Neural crest cell (in vitro differentiated cells): ENCODE measurements at places on chromosomes 16 and 17.

DNA sequence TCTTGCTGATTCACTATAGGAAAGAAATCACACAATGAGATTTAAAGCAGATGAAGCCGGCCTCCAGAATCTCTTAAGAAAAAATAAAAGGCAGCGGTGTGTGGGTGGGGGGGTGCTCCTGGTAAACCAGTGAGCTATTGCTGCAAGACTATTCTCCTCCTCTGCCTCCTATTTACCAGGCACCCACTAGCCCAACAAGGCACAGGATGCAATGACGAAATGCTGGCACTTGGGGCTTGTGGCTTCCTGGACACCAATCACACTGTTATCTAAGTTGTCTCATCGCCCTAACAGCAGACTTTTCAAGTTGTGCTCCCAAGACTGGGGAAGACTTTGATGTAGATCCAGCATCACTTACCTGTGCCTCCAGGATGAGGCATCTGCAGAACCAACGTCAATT is 50.2 kb upstream of the NDRG4 start:
- H3K4me1 ChIP-seq: peaks cover 6% of the 10 kb centered on the region
- no peak overlapping the region for H3K27ac ChIP-seq
- no peak overlapping the region for H3K4me3 ChIP-seq
- H3K36me3 ChIP-seq: no peaks in the 10 kb centered on the region
- DNase-seq: no peak
- peaks cover 10% of the 10 kb centered on the region for H3K27me3 ChIP-seq

DNA sequence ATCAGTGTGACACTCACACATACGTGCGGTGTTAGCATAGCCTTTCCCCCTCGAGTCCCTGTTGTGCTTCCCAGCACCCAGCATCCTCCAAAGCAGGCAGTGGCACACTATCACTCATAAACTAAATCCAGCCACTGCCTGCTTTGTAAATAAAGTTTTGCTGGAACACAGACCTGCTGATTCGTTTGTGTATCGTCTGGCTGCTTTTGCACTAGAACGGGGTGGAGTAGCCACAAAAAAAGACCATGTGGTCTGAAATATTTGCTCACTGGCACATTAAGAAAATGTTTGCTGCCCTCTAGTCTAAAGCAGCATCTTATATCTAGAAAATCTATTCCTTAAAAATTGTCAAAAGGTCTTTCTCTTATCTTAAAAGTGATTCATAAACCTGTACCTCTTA is 341.2 kb upstream of the ZFHX3 start:
- H3K4me1 ChIP-seq: peaks cover 26% of the 10 kb centered on the region
- no peak overlapping the region for H3K27ac ChIP-seq
- H3K27me3 ChIP-seq: no peaks in the 10 kb centered on the region
- no peaks in the 10 kb centered on the region for H3K36me3 ChIP-seq

DNA sequence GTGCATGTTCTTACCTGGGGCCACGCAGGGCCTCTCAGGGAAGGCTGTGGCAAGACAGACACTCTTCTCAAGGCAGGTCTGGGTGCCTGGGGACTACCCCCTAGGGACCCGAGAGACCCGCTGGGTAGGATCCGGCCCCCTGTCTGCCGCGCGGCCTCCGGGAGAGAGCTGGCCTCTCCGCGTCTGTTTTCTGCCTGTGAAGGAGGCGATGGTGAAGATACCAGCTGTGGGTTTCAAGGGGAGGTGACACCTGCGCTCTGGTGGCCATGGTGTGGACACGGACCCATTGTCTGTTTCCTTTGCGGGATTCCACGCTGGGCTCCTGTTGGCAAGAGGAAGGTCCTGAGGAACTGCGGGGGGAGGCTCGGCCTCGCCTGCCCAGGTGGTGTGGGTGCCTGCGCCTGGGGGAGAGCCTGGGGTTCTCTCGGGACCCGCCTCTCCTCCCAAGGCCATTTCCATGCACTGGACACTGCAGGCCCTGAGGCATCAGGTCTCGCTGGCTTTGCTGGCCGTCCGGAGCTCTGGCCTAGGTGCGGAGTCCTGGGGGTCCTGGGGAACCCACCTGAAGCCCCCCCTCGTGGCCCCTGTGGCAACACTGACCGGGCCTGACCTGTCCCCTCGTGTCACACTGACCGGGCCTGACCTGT is 12.2 kb upstream of the METRNL start:
- no peak overlapping the region for H3K27ac ChIP-seq
- no peaks in the 10 kb centered on the region for H3K27me3 ChIP-seq
- H3K4me3 ChIP-seq: no peak overlapping the region
- H3K4me1 ChIP-seq: peaks cover 23% of the 10 kb centered on the region
- H3K36me3 ChIP-seq: no peaks in the 10 kb centered on the region

GRCh38 chr16:22264786-22265185 is 32.4 kb upstream of the POLR3E start:
- H3K36me3 ChIP-seq: peaks cover 7% of the 10 kb centered on the region
- no peaks in the 10 kb centered on the region for H3K4me1 ChIP-seq
- H3K4me3 ChIP-seq: no peak overlapping the region
- H3K27ac ChIP-seq: no peak overlapping the region
- no peaks in the 10 kb centered on the region for H3K27me3 ChIP-seq
- no peak for DNase-seq

- no peak overlapping the region for H3K4me3 ChIP-seq
- peaks cover 9% of the 10 kb centered on the region for H3K27me3 ChIP-seq
- H3K27ac ChIP-seq: no peak overlapping the region
Measured at GRCh38 chr17:1989135-1989534, 36.0 kb downstream of the RTN4RL1 start.

GRCh38 chr16:75377729-75378386 is 55.4 kb downstream of the CFDP1 start:
- H3K27ac ChIP-seq: peak overlapping the region; percentile 73
- no peaks in the 10 kb centered on the region for H3K27me3 ChIP-seq
- no peak overlapping the region for H3K4me3 ChIP-seq
- peak; percentile 11 for DNase-seq
- peaks cover 2% of the 10 kb centered on the region for H3K36me3 ChIP-seq
- peaks cover 47% of the 10 kb centered on the region for H3K4me1 ChIP-seq

- no peak for DNase-seq
- no peaks in the 10 kb centered on the region for H3K36me3 ChIP-seq
- no peak overlapping the region for H3K27ac ChIP-seq
- H3K27me3 ChIP-seq: no peaks in the 10 kb centered on the region
Measured at GRCh38 chr16:81424771-81425170, 19.8 kb upstream of the CMIP start.

DNA sequence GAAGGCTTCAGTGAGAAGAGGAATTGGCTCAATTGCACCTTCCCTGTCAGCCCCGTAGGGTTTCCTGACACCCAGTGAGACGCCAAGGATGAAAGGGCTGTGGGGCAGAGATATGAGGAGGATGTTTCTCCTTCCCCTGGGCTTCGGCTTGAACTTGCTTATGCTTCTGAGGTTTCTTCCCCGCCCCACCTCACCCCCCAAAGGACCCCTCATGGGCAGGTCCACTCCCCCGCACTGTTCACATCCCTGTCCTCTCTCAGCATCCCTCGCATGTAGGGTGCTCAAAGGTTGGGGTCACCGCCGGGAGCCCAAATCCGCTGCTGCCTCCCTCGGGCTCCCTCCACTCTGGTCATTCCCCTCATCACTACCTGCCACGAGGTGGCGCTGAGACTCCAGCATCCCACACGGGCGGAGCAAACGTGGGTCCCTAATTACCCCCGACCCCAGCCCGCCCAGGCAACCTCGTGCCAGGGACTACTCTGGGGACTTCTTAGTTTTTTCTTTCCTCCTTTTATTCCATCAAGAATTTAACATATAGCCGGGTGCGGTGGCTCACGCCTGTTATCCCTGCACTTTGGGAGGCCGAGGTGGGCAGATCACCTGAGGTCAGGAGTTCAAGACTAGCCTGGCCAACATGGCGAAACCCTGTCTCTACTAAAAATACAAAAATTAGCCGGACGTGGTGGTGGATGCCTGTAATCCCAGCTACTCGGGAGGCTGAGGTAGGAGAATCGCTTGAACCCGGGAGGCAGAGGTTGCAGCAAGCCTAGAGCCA is 3.3 kb upstream of the TRARG1 start:
- peak; percentile 84 for DNase-seq
- peak overlapping the region; percentile 19 for H3K4me3 ChIP-seq
- H3K27ac ChIP-seq: peak overlapping the region; percentile 13
- no peaks in the 10 kb centered on the region for H3K36me3 ChIP-seq

DNA sequence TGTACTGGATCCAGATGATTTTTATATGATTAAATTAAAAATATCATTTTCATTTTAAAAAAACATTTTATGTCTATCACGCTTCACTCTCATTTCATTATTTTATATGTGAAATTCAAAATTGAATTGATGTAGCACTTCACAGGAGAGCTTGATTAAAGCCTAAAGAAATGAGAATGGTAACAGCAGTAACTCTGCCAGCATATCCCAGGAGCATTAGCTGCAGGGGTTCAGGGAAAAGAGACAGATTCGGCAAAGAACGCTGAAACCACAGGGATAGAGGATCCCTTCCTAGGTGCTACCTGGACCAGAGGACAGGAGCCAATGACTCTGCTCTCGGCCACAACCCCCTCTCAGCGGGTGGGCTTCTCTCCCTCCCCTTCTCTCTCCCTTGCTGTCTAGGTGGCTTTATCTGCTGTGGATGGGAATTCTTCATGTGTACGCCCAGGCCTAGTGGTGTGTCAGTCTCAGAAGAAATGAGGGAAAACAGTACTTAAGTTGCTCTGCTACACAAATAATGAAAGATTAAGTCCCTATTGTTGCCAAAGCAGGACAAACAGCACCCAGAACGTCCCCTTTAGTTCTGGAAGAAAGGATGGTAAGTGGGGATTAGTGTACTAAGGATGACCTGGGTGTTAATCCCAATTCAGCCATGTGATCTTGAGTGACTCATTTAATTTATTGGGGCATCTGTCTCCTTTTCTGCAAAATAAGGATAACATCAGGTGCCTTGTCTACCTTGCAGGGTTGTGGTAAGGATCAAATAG is 123.3 kb downstream of the CDK5R1 start:
- H3K27me3 ChIP-seq: no peaks in the 10 kb centered on the region
- DNase-seq: no peak
- no peaks in the 10 kb centered on the region for H3K36me3 ChIP-seq
- H3K4me1 ChIP-seq: peaks cover 5% of the 10 kb centered on the region

DNA sequence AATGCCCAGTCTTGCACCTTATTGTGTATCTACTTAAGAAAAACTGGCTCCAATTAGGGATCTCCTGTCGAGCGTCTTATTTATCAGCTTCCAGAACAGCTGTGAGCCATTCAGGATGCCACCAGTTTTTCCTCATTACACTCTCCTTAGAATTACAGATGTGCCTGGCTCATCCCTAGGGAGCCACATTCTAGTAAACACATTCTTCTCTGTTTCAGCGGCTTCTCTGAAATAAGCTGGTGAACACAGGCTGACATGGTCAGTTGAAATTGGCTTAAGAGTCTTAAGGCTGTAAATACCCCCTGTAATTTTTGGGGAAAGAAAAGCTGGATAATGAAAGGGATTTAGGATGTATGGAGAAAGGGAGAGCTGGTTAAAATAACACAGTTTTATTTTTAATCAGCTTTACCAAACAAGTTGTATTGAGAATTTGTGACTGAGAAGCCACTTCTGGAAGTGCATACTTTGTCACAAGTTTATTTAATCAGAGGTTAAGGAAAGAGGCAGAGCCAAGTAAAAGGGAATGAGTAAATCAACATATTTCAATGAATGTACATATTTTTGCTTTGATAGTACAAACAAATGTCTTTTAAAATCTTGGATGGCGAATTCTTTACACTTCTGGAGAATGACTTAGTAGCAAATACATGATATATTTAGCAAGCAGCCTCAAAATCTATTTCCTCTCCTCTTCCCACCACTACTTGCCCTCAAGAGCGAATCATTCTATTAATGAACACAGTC is 562.0 kb upstream of the GOT2 start:
- peaks cover 9% of the 10 kb centered on the region for H3K4me1 ChIP-seq
- H3K27ac ChIP-seq: no peak overlapping the region
- no peak for DNase-seq
- peaks cover 8% of the 10 kb centered on the region for H3K27me3 ChIP-seq

DNA sequence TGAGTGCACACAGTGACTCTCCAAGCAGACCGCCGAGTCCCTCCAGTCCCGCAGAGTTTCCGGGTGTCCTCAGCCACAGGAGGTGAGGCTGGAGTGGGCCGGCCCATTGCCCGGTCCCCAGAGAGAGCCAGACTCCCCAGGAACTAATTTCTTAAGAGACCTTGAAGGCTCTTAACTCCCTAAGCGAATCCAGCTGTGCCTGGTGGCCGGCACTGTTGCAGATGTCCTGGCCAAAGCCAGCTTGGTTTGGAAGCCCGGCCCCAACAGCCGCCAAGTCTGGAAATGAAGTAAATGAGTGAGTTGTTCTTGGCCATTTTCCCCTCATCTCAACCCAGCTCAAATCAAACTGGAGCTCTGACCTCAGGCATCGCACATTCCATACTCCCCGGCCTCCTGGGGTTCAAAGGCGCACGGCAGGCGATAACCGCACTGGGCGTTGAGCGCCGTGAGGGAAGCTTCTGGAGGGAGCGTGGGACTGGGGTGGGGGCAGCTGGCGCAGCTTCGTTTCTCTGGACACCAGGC is 42.0 kb downstream of the CMIP start:
- no peaks in the 10 kb centered on the region for H3K27me3 ChIP-seq
- H3K4me3 ChIP-seq: no peak overlapping the region

DNA sequence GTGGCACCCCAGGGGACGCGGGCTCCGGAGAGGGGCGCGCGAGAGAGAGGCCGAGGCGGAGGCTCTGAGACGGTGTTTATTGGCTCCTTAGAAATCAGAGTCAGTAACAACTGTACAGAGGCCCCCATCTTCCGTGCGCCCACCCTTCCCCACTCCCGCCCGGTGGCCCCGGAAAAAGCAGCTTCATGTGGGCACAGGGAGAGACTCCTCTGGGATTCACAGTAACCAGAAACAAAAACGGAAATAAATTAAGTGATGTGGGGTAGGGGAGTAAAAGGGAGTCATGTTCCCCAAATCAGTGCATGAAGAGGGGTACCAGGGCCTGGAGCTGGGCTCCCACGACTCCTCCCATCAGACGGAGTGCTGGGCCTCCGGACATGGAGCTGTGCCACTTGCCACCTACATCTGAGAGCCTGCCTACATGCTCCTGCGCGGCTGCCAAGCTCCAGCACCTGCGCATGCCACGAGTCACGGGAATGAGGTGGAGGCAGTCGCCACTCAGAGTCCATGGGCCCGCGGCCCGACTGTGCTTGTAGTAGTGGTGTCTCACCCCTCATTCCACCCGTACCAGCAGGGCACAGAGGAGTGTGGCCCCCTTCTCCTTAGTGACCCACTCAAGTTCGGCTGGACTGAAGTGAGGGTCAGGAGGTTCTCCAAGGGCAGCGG is 543 bp upstream of the GPS2 start:
- DNase-seq: no peak
- peaks cover 16% of the 10 kb centered on the region for H3K36me3 ChIP-seq
- peaks cover 35% of the 10 kb centered on the region for H3K4me1 ChIP-seq
